ENCODE measurements at places on chromosomes 1 and 21. TPM values are rescaled to one million over a fixed set of nuclear protein-coding genes. Genes with fewer than 3 reads are reported as not detected.

C1orf226 gene
- total RNA-seq = 1.4 TPM

HORMAD1 gene
- not detected for total RNA-seq

ST6GALNAC3 gene
- total RNA-seq = 34.6 TPM

RAB25 gene
- total RNA-seq = not detected

- no peak for DNase-seq
Observed at GRCh38 chr1:84995484-84996334, 1.2 kb downstream of the MCOLN2 start.

- no peak for DNase-seq
Observed at GRCh38 chr1:236716160-236716559, 29.9 kb downstream of the ACTN2 start.

GRCh38 chr1:43035821-43036741 is 77.4 kb upstream of the SLC2A1 start:
- no peak for DNase-seq

- no peak for DNase-seq
Observed at GRCh38 chr1:156284757-156285156, 632 bp downstream of the TMEM79 start.

DNA sequence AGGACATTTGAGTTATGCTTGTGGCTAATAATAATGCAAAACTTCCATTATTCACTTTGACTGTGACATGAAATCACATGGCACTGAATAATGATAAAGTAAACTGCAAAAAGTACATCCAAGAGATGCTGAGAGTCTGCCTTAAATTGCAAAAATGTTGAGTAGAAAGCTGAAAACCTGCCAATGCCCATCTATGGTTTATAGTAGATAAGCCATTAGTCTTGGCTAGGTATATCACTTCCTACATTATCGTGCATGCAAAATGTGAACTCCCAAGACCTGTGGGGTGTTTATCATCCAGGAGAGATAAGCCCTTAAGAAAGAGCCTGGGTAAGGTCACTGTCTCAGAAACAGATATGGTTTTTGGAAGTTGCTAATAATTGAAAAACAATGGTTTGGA is 208.7 kb upstream of the DPYD start:
- no peak for DNase-seq

DNA sequence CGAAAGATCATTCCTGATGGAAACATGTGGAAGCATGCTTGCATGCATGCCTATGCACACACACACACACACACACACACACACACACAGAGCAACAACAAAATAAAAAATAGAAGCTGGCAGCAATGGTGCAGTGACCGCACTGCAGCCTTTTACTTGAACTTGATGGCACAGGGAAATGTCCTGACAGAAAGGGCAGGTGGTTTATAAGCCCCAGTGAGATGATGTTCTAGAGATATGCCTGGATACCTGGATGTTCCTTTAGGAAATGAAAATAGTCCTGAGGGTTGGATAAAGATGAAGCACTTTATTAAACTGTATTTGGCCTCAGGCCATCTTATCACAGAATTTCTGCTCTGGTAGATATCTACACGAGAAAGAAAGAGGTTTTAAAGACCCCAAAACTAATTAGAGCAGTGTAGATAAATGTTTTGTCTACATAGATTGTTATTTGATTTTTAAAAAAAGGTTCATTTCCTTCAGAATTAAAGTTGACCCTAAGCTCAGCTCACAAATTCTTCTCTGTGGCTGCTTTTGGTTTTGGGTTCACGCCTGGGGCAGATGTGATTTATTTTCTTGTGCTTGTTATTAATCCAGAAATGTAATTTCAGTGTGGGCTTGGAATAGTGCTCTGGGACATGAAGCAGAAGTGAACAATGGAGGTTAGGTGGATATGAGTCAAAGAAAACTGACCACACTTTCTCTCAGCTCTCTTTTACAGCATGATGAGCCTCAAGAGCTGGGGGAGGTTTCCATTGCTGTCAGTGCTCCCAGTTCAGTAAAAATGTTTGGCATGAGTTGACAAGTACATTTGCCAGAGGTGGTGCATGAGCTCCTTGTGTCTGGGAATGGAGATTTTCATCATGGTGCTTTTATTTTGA is 22.9 kb downstream of the ADAM30 start:
- DNase-seq = no peak

- peak; percentile 65 for DNase-seq
Observed at GRCh38 chr1:22114083-22115012, 28.5 kb downstream of the WNT4 start.

- no peak for DNase-seq
Observed at GRCh38 chr1:204031098-204031710, 41.7 kb upstream of the SOX13 start.

DNA sequence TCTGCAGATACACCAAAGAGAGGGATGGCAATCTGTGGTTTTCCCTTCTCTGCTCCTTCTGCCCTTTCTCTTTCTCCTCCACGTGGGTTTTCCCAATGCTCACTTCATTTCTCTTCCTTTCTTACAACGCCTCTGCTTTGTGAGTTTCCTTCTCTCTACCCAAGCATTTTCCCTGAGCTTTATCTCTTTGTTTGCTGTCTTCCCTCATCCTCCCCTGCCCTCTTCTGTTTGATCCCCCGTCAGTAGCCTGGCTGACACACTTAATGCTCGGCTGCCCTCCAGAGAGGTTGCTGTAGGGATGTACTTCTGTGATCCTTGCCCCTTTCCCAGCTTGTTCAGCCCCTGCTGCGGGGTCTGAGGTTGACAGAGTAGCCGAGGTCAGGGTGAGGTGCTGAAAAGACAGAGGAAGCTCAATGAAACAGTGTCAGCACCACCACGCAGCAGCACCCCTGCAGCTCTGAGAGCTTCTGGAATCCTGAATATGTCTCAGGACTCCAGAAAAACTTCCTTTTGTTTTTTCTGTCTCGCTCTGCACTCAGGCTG is 6.0 kb downstream of the EDARADD start:
- DNase-seq = no peak

DNA sequence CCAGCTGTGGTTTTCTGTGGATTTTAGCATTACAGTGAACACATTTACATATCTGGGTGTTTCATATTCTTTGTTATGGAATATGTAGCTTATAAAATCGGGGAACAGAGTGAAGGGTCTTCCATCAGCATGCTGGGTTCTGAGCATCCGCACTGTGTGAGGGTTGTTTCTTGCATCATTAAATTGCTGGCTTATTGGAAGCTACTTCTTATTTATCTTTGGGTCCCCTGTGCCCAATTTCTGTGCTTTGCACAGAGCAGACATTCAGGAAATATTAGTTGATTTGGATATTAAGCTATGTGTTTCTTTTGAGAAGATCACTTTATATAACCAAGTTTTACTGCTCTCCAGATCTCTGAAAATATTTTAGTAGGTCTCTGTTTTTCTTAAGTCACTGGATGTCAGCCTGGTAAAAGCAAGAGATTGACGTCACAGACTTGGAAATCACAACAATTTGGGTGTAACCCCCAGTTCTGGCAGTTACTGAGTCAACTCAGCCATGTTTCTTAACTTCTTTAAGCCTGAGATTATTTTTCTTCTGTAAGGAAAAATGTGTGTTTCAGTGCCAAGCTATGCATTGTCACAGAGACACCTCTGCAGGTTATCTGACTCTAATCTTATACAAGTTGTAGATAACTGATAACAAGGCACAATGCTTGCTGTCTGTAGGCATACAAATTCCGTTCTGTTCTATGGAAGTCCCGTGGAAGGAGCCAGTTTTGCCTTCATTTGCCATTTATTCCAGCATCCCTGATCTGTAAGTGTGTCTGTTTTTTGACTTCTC is 258.3 kb upstream of the KAZN start:
- no peak for DNase-seq

Data from pulmonary artery endothelial cell (primary cell).